Hematopoietic multipotent progenitor cell (in vitro differentiated cells): ENCODE measurements at places on chromosomes 5 and 9. TPM values are rescaled to one million over a fixed set of nuclear protein-coding genes. Genes with fewer than 3 reads are reported as not detected.

DNA sequence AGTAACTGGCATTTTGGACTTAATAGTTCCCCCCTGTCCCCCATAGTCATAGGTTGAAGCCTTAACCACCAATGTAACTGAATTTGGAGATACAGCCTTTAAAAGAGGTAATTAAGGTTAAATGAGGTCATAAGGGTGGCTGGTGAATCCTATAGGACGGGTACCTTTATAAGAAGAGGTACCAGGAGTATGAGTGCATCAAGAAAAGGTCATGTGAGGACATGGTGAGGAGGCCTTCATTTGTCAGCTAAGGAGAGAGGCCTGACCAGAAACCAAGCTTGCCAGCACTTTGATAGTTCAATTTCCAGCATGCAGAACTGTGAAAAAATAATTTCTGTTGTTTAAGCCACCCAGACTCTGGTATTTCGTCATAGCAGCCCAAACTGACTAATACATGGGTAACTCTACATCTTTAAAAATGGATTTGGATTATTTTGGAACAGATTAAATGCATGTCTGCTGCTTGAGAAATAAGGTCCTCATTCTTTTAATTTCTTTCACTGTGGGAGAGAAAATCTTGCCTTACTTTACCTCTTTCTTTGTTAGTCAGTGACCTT, 9.7 kb downstream of the RASA1 start:
- DNase-seq, result no peak

- DNase-seq, result no peak
These were observed 22.2 kb upstream of the CXCL14 start for GRCh38 chr5:135600971-135601381.

- DNase-seq, result no peak
These were observed 175.6 kb upstream of the CCNG1 start for GRCh38 chr5:163261647-163262269.

GRCh38 chr5:111337688-111338087, 113.5 kb downstream of the CAMK4 start:
- no peak for DNase-seq

DNA sequence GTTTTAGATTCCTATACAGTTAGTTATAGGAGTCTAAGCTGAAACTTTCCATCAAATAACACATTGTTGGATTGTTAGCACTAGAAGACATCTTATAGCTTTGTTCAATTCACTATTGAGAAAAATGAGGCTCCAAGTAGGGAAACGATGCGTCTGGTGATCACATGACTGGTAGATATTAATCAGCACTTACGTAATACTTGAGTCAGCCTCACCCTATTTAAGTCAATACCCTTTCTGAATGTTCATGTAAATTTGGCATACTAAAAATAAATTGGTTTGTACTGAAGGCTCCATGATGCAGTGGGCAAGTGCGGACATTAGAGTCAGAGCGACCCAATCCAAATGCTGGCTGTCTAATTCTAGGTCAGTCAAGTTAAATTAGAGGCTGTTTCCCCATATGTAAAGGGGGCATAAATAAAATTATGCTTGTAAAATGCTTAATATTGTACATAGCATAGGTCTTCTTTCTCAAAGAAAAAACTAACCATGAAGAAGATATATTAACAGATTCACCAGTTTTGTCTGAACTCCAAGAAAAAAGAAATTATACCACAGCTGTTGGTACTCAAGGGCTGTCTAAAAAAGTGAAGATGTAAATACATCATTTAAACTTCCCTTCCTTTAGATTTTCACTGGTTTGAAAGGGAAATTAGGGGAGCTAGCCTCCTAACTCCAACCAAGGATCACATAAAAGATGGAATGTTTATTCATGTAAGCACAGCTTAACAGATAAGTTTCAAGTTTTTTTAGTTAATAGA, 406.6 kb upstream of the TLE4 start:
- DNase-seq, result no peak

DNA sequence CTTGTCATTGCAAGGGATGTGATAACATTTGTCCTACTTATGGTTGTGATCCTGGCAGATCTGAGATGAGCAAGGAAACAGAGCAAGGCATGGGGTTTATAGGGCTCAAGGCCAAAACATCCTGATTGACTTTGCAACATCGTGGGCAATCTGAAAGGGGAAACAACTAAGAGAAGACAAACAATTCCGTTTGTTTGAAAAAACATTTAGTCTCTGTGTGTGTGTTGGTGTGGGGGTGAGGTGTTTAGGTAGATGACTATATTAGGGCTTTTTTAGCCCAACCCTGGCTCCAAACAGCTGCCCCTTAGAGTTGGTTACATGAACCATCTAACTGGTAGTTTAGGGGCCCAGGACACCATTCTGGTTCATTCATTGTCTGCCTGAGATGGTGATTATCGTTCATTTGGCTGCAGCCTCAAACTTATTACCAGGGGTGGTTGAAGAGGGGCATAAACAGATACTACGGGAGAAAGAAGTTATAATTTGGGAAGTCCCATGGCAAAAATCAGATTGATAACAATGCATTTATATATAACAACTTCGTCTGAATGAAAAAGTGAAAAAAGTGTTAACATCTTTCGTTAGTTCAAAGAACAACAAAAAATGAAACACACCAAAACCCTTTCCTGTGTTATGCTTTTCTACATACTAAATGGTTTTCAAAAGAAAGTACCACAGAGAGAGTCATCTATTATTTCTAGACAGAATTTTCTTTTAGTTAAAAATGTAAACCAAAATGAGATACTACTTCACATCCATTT, 5.7 kb downstream of the FYB1 start:
- no peak for DNase-seq

- no peak for DNase-seq
These were observed 215.5 kb upstream of the RORB start for GRCh38 chr9:74281674-74282073.

Gene ZNF608
- total RNA-seq, result 5.9 TPM

Gene FCN2
- not detected for total RNA-seq

Gene SLC25A2
- total RNA-seq, result 0.54 TPM

Gene PCDHA2
- total RNA-seq, result under 0.01 TPM

Gene POMT1
- total RNA-seq, result 36.9 TPM
